ENCODE measurements at places on chromosomes 5 and 9.
A peak's percentile ranks its signal among the peaks of the same experiment; 100 is the strongest.

- no peak for DNase-seq
These were observed 83.2 kb upstream of the ZNF462 start for GRCh38 chr9:106779796-106780195.

GRCh38 chr5:6142353-6142752, 236.0 kb downstream of the MED10 start:
- no peak for DNase-seq

DNA sequence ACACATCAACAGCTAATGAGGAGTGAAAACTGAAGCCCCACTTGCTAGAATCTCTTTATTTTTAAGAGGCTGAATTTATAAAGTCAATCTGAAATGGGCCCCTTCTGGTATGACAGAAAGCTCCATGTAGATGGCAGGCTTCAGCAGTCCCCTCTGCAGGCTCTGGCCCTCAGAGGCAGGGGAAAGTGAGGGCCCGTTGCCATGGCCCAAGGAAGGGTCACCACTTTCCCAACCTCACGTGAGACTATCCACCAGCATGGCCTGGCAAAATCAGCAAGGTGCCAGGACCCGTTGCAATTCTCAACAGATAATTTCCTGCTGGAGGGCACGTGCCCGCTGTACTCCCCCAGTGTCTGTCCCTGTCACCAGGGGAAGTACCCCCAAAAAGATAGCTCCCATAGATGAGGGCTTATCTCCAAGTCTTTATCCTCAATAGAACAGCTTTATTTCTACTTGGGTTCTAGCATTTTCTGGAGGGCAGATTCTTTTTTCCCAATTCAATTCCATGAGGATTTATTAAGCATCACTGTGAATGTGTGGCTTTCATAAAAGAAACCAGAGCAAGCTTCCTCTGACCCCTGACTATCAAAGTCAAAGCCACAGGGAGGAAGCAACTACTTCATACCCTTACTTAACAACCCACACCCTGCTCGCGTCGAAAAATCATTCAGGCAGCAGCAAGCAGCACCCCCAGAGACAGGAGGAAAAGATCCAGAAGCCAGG, 85.4 kb upstream of the FSTL4 start:
- no peak for DNase-seq

- DNase-seq: no peak
These were observed 7.2 kb downstream of the C1QTNF2 start for GRCh38 chr5:160363211-160363610.

- no peak for DNase-seq
These were observed 55.1 kb downstream of the WHRN start for GRCh38 chr9:114450181-114450580.

DNA sequence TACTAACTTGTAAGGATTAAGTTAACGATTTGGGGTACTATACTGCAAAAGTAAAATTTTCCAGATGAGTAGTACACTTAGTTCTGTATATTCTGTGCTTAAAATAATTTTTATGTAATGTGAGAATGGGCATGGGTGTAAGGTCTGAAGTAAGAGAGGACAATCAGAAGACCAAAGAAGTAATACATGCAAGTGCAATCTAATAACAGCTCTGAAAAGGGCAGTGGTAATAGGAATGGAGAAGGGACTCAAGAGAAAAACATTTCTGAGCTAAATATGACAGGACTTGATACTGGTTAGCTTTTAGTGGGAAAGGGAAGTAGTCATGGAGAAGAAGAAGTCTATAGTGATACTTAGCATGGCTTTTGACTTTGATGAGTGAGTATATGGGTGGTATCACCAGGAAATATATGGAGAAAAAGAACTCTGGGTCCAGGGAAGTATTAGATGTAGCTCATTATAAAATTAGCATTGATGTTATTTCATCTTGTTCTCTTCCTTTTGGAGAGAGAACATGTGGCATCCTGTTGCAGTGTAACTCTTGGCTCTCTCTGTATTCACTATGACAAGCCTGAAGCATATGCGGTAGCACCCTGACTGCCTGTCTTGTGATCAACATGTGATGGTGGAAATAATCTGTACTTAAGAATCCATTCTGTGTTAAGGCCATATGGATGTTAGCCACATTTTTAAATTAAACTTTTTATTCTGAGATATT, 60.5 kb downstream of the ERCC6L2 start:
- no peak for DNase-seq

DNA sequence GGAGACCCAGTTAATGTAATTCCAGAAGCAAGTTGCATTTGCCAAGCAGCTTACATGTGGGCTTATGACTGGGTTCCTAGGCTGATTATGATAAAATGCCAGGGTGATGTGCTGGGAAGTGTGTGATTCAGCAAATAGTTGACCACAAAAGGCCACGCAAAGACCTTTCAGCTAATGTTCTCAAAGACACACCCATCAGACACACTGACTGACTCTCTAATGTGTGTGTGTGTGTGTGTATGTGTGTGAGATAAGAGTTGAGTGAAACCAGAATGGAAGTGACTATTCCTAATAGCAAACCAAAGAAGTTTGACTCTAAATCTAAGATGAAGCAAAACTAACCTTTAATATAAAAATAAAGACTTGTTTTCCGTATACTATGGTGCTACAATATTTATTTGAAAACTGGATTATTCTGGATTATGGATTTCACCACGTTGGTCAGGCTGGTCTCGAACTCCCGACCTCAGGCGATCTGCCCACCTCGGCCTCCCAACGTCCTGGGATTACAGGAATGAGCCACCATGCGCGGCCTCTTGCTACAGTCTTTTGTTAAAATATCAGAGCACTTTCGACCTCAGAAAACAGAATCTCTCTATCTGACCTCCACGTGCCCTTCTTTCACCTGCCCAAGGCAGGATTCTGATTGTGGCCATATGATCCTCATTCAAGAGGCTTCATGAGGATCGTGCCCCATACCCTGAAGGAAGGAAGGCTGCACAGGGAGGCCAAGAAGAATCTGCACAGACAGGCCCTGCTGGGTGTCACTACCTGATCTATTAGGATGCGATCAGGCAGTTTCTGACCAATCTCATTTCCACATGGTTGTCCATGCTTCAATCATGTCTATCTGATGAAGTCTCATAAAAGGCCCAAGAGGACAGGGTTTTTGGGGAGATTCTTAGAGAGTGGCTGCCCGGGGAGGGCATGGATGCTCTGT, 75.6 kb downstream of the USP20 start:
- DNase-seq: no peak

DNA sequence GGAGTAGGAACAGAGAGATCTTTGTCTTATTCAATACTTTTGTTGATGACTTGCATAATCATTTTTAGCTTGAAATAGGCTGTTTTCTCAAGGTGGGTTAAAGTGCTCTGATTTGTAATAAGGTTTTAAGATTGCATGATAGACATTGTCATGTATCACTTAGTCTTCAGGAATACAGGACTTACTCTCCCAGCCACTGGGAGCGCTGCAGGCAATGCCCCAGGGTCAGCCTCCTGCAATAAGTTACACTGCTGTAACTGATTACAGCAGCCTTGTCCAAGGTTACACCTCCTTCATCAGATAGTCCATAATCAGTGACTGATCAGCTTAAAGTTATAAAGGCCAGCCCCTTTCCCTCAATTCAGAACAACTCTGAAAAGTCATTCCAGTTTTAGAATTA, 218.6 kb downstream of the ESM1 start:
- DNase-seq: no peak

DNA sequence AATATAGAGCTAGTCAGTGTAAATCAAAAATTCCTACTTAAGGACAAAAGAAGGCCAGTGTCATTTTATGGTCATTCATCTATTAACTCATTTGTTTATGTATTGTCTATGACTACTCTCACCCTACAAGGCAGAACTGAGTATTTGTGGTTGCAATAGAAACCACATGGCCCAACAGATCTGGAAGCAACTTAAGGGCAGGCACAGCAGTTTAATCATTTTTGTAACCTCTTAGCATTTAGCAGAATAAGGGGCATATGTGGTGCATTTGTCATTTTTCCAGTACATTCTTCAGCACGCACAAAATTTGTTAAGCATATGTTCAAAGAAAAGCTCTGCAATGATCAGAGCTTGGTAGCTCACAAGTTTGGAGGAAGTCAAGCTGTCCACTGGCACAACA, 1.1 kb downstream of the FKBP15 start:
- DNase-seq: no peak

DNA sequence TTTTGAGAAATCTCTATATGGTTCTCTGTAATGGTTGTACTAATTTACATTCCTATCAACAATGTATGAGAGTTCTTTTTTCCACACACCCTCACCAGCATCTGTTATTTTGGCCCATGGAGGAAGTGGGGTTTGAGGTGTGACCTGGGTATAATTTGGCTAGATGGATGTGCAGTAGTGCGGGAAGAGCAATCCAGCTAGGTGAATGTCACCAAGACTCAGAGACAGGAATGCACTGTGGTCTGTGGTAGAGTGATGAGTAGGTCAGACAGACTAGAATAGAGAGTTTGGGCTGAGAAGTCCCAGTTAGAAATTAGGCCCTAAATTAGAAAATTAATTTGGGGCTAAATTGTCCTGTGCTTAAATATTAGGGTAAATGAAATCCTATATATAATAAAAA, 32.8 kb upstream of the PIP5K1B start:
- no peak for DNase-seq

- no peak for DNase-seq
These were observed 26.9 kb downstream of the GALNT12 start for GRCh38 chr9:98834386-98834785.

- DNase-seq: no peak
These were observed 50.5 kb downstream of the CXXC5 start for GRCh38 chr5:139698490-139699146.

DNA sequence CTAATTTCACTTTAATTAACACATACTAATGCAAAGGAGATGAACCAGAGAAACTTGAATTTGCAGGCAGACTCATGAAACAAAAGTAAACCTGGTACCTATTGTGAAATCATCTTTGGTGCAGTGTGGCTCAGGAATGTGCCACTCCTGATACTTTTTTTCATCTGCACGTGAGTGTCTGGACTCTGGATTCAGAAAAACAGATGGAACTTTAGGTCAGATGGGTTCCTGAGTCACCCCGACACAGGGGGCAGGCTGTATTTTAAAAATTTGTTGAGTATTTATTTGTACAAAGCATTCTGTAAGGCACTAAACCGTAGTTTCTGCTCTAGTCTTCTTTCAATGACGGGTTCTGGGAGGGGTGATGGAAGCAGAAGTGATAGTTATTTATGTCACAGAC, 52.2 kb upstream of the TUT7 start:
- no peak for DNase-seq

GRCh38 chr5:7881091-7881490, 12.1 kb downstream of the MTRR start:
- no peak for DNase-seq

DNA sequence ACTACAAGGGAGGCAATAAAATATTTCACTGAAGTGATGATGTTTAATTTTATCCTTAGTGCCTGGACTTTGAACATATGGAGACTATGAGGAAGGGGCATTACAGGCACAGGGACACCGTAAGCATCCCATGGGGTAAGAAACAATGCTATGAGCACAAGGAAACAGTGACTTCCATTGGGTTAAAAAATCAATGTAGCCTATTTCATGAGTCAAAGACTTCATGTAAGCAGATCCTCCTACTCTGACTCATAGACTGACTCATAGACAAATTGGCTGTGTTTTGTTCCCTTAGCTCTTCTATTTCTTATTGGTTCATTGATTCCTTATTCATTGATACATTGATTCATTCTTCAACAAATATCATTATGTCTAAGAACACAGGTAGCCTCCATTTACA, 351.0 kb downstream of the PRELID2 start:
- DNase-seq: no peak

- no peak for DNase-seq
These were observed 31.5 kb upstream of the GZMA start for GRCh38 chr5:55070968-55071367.

- no peak for DNase-seq
These were observed 120.8 kb upstream of the ZNF608 start for GRCh38 chr5:124867137-124867704.

DNA sequence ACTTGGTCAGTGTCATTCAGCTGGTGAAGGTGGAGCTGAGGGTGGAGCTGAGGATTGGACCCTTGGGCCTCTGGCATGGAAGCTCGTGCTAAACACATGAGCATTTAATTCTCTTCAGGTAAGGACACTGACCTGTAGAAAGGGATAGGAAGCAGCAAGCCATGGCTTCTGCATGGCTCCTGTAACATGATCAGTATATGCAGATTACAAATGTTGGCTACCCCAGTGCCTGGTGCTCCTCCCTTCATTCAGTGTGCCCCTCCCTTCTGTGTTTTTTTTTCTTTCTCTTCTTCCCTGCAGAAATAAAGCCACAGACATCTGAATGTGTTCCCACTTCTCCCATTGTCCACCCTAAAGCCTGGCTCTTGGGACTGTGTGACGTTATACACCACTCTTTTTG, 52.9 kb downstream of the ARHGAP26 start:
- no peak for DNase-seq

- no peak for DNase-seq
These were observed 184.0 kb downstream of the MED10 start for GRCh38 chr5:6194261-6194875.

- DNase-seq: no peak
These were observed 377.8 kb upstream of the IRX2 start for GRCh38 chr5:3129252-3129651.

DNA sequence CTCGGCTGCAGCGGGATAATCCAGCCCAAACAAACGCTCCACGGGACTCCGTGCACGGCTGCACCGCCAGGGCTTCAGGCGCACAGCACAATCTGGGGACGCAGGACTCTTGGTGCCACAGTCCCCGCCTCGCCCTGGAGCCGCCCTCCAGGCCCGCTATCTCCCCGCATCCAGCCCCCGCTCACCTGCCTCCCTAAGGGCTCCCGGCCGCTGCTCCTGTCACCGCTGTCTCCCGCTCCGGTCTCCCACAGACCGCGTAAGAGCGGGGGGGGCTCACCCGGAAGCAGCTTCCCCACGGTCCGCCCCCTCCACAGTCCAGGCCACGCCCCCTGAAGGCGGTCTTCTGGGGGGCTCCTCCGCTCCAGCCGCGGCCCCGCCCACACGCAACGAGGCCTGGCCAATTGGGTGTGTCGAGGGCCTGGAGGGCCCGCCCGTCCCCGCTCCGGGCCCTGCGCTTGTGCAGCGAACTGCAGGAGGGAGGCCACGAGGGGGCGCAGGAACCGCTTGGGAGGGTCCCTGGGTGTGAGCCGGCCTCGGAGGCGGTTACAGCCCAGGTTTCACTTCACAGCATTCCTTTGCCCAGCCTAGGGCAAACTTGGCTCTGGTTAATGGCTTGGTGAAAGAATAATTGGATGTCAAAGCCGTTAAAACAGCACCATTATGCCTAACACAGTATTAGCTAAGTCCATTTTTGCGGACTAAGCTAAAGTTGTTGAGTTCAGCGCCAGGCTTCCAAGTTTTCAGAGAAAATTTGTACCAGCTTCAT, at the start of gene ALAD:
Gene ALAD (minus strand): TSS at position 258 of the 766 bp plus-strand sequence. CDS start 7,725 bp downstream, outside the sequence.
- DNase-seq: peak; percentile 100

DNA sequence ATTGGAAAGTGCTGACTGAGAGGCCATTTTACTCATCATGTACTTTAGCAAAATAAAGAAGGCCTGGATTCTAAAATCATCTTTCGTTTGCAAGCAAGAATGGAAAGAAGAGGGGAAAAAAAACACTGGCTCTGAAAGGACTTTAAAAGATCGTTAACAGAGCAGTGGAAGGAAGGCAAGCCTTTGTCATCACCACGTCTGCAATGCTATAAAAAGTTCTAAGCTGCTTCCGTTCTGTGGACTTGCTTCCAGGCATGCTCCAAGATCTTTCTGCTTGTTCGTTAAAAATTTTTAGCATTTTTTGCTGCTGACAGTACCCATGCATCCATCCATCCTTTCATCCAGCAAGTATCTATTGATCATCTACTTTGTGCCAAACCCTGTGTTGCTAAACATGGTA, 226.5 kb downstream of the GABBR2 start:
- no peak for DNase-seq

GRCh38 chr5:142432961-142433360, 108.1 kb upstream of the SPRY4 start:
- DNase-seq: no peak
